ENCODE measurements at places on chromosomes 7 and 10. TPM values are rescaled to one million over a fixed set of nuclear protein-coding genes. Genes with fewer than 3 reads are reported as not detected.

The CROT gene
- total RNA-seq = 8.6 TPM

The SAMD9 gene
- total RNA-seq = 8.7 TPM

The STEAP2 gene
- total RNA-seq = not detected

The CPA4 gene
- total RNA-seq = not detected

The EPHA1 gene
- not detected for total RNA-seq

The TBX20 gene
- total RNA-seq = 7.6 TPM

The HTR5A gene
- not detected for total RNA-seq

GRCh38 chr10:52755297-52756062 is 17.1 kb downstream of the MBL2 start:
- DNase-seq = no peak

- no peak for DNase-seq
Observed at GRCh38 chr10:120460776-120461175, 3.7 kb downstream of the PLPP4 start.

DNA sequence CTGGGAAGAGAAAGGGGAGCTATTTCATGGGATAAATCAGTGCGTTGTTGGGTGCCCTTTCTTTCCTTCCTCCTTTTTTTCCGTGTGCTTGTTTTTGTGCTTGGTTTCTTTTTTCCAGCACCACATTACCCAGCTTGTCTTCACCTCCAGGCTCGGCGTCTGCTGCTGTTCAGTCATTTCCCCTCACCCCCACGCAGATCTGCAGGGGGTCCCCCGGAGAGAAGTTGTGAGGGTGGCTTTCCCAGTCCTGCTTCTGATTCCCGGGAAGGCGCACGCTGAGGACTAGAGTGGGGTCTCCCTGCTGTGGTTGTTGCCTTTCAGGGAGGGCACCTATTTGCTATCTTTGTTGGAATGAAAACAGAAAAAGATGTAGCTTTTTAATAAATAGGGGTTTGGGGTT is 1.6 kb downstream of the CAMK1D start:
- no peak for DNase-seq

GRCh38 chr7:24974026-24974832 is 5.7 kb downstream of the OSBPL3 start:
- no peak for DNase-seq

- DNase-seq = peak; percentile 76
Observed at GRCh38 chr10:6769704-6770417, 189.8 kb upstream of the PRKCQ start.

DNA sequence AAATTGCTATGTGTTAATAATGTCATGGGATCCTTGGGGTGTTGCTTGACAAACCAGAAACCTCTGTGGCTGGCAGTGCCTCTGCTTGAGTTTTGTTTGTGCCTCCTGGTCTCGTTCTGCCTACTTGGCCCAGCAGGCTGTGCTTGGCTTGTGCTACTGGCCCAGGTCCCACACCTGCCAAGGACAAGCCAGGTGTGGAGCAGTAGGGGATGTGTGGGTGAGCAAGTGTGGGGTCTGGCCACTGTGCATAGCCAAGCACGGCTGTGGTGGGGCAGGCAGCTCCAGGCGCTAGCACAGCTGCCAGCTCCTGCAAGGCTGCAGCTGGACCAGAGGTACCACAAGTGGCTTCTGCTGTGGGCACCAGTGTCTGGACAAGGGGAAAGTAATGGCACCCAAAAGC is 149.6 kb upstream of the HGF start:
- DNase-seq = no peak

DNA sequence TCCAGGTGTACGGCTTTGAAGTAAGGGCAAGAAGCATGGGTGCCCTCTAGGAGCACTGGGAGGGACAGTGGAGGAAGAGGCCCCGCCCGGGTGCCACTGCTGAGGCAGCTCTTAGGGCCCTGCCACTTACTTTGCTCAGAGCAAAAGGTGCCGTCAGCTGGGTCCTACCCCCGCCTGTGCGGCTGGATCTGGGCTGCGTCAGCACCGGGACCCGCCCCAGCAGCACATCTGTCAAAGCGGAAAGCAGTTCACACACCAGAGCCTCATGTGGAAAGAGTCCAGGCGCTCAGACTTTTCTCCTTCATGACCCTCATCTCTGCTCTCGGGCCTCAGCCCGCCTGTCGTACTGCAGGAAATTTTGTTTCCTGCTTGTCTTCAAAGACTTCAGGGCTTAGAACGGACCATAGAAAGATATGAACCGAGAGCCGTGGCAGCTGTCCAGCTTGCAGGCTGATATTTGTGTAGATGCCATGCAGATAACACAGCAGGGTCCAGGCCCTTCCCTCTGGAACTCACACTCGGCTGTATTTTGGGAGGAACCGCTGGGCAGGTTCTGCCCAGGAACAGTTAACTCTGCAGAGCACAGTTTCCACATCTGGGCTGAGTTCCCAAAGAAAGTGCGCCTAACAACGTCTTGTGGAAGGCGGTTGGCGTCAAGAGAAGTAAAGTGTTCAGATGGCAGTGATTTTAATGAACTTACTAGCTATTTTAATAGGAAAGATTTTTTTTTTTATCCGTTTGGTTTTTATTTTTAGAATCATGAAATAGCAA is 44.3 kb upstream of the PRKAR1B start:
- DNase-seq = no peak

- DNase-seq = no peak
Observed at GRCh38 chr10:85333594-85333993, 1005.2 kb downstream of the CCSER2 start.

DNA sequence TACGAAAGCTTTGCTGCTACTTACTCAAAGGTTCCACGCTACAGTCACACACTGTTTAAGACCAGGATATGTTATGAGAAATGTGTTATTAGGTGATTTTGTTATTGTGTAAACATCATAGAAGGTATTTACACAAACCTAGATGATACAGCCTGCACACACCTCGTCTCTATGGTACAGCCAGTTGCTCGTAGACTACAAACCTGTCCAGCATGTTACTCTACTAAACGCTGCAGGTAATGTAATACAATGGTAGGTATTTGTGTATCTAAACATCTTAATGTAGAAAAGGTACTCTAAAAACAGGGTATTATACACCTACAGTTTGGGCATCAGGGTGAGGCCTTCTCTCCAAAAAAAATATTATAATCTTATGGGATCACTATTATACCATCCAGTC is 181.2 kb downstream of the MYOF start:
- DNase-seq = no peak

DNA sequence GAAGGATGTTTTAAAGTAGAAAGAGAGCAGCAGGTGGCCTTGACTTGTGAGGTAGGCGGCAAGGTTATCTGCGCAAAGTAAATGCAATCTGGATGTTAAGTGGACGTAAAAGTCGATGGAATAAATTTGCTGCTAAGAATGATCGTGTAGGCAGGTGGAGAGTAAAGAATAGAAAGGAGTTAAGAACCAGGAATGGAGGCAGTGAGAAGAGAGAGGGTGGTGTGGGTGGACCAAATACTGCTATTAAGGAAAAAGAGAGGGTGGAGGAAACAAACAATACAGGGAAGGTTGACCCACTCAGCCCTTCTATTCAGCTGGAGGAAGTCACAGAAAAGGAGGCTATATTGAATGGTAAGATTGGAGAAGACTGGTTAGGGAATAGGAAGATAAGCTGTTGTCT is 1.9 kb upstream of the CUL1 start:
- no peak for DNase-seq

DNA sequence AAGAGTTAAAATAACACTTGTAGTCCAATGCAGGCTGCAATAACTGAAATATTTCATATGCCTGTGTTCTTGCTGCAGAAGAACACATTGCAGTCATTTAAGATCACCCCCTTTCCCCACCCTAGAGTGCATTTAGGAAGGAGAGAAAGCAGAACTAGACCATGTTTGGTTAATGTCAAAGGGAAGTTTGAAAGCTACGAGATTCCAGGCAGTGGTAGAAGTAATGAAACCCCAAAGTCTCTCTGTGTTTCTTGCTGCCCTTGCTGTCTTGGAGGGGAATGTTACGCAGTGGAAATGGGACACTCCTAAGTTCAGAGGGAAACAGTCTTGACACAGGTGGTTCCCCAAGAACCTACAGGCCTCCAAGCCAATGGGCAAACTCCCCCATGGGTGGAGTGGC is 242.9 kb downstream of the PTEN start:
- peak; percentile 59 for DNase-seq

- peak; percentile 83 for DNase-seq
Observed at GRCh38 chr7:22853674-22854157, 31.1 kb upstream of the TOMM7 start.
